ENCODE measurements at places on chromosomes 4 and X. TPM values are rescaled to one million over a fixed set of nuclear protein-coding genes. Genes with fewer than 3 reads are reported as not detected.

The PNMA5 gene
- not detected for total RNA-seq

The GAGE2A gene
- not detected for total RNA-seq

GRCh38 chr4:81516241-81516640 is 44.5 kb upstream of the RASGEF1B start:
- H3K27ac ChIP-seq: no peak overlapping the region
- H3K27me3 ChIP-seq: no peaks in the 10 kb centered on the region
- no peaks in the 10 kb centered on the region for H3K36me3 ChIP-seq
- H3K4me3 ChIP-seq: no peak overlapping the region
- no peaks in the 10 kb centered on the region for H3K4me1 ChIP-seq

- no peak overlapping the region for H3K4me3 ChIP-seq
- peak; percentile 54 for DNase-seq
- no peaks in the 10 kb centered on the region for H3K27me3 ChIP-seq
- peaks cover 16% of the 10 kb centered on the region for H3K4me1 ChIP-seq
- H3K27ac ChIP-seq: peak overlapping the region; percentile 57
Measured at GRCh38 chr4:1300466-1301455, 11.1 kb downstream of the MAEA start.

- H3K36me3 ChIP-seq: no peaks in the 10 kb centered on the region
- peaks cover 25% of the 10 kb centered on the region for H3K4me1 ChIP-seq
- no peak overlapping the region for H3K27ac ChIP-seq
- no peak overlapping the region for H3K4me3 ChIP-seq
Measured at GRCh38 chr4:52948057-52948423, 85.9 kb downstream of the RASL11B start.

DNA sequence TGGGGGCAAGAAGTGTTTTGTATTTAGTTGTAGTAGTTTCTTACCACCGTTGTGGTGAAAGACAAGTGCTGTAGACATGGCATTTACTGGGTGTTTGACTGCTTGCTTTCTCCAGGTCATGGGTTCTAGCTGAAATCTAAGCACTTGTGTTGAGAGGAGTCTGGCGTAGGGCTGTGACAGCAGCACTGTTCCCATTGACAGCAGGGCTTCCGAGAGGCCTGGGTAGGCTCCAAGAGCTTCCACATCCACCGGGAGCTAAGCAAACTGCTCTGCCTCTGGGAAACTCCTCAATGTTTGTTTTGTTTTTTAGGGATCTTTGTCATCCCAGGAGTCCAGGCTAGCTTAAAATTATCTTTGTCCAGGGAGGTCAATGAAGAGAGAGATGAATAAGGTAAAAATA is 44.3 kb downstream of the BMPR1B start:
- DNase-seq: no peak
- H3K4me3 ChIP-seq: no peak overlapping the region
- no peaks in the 10 kb centered on the region for H3K4me1 ChIP-seq
- H3K27me3 ChIP-seq: no peaks in the 10 kb centered on the region
- no peak overlapping the region for H3K27ac ChIP-seq
- no peaks in the 10 kb centered on the region for H3K36me3 ChIP-seq

DNA sequence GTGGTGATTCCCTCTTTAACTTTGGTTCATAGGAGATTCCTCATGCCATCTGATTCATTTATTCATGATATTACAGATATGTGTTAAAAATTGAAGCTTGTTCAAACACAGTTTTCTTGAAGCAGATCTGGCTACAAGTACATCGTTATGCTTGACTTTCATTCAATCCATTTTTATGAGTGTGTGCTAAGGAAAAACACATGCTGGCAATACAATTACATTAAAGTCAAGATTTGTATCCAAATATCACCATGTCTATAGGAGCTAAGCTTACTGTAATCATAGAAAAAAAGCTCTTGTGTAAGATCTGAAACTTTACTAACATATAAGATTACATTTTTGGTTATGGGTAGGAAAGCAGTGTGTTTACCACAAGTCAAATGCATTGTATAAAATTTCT is 151.8 kb upstream of the FAT1 start:
- no peaks in the 10 kb centered on the region for H3K36me3 ChIP-seq
- H3K27ac ChIP-seq: no peak overlapping the region
- no peak for DNase-seq
